NCI-H2107 (cell line): ENCODE measurements at places on chromosomes 2 and 18.

DNA sequence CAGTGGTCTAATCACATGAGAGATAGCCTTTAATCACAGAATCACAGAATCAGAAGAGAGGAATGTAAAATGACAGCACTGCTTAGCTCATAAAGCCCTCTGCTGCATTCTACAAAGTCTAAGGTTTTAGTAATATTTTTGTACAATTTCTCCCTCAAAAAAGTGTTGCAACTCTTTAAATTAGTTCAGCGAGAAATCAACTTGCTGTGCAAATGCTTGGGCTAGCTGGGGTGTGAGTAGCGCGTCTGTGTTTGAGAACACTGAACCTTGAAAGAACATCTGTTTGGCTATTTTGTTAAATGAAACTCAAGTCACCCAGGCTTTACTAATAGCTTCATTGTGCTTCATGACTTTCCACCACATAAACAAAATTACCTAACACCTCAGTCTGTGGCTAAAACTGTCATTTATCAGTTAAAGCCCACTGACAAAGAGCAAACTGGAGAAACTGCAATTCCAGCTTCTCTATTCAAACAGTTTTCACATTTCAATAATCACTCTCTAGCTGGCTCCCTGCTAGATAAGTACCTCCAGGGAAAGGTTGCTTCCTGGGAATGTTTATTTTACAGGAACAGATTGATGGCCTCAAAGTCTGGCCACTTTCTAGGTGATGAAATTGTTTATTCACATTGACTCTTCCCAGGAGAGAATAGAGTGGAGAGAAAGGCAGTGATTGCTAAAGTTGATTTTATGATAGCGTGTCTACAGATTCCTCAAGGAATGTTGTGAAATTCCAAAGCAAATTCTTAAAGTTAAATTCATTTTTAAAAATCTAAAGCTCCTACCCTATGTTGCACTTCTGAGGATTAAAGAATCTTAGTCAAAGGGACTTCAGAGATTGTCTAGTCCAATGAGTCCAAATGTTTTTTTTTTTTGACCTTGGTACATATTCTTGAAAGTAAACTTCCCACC is 36.0 kb upstream of the STAT1 start:
- DNase-seq, result no peak

- no peak for DNase-seq
Measured at GRCh38 chr2:100394111-100394641, 23.3 kb downstream of the CHST10 start.

- DNase-seq, result peak; percentile 74
Measured at GRCh38 chr2:234288974-234289455, 207.9 kb downstream of the ARL4C start.

- DNase-seq, result no peak
Measured at GRCh38 chr2:182393270-182393760, 33.5 kb downstream of the PDE1A start.

- no peak for DNase-seq
Measured at GRCh38 chr2:119225105-119225865, 1.7 kb downstream of the STEAP3 start.

DNA sequence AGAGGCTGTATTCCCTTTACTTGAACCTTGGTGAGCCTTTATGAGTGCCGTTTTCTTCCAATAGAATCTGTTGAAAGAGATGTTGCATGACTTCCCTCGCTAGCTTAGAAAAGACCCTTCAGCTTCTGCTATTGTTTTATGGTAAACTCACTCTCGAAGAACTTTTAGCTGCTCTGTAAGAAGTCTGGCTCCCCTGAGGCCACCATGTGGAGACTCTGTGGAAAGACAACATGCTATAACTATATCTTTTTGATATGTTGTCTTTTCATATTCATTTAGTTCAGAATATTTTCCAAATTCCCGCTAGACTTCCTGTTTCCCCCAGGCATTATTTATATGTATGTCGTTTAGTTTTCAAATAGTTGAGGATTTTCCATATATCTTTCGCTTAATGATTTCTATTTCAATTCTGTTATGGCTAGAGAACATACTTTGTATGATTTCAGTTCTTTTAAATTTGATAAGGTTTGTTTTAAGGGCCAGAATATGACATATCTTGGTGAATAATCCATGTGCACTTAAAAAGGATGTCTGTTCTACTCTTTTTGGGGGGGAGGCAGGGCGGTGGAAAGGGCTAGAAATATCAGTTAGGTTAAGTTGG is 64.1 kb downstream of the PTPN4 start:
- peak; percentile 7 for DNase-seq

DNA sequence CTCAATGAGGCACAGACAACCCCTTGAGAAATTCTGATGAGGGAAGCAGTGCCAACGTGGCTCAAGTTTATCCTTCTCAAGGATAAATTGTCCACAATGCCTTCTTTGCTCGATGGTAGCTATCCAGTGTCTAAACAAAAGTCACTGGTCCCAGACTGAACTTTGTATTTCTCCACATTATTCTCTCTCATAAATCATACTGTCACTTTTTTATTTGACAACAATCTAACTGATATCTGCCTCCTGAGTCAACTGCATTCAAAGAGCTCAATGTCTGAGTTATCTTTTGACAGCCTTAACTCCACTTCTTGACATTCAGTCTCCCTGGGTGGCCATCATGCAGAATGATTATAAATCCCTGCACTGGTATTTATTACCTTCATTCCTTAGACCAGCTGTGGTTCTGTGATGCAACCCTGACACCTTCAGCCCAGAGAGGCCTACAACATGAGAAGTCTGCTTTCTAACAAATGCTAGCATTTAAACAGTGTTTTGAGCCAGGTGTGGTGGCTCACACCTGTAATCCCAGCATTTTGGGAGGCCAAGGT is 38.2 kb downstream of the IMMT start:
- DNase-seq, result no peak

DNA sequence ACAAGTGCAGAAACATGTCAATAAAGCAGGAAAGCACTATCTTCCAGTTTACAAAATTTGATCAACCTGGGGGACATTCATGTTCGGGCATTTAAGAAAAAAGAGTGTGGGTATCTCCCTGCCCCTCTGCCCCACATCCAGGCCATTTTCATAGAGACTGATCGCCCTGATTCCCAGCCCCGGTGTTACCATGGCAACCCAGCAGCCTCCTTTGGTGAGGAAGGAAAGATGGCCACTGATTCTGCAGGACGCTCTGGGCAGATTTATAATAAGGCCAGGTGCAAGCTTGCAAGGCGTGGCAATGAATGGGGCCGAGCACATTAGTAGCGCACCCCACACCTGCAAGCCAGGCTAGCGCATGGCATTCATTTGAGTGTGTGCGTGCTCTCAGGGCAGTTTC is 36.7 kb upstream of the ARL4C start:
- DNase-seq, result peak; percentile 25

DNA sequence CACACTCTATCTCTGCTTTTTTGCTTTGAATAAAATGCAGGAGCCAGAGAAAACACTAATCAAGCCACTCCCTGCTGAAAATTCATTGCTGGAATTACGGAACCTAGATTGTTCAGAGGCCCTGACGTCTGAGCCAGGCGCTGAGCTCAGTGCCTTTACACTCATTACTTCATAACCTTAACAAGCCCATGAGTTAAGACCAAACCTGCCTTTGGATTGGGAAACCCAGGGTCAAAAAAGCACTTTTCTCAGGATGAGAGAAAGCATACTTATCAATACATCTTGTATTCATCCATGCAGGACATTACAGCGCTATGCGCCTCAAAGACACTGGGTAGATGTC is 762 bp downstream of the INO80C start:
- no peak for DNase-seq
